ENCODE measurements at places on chromosomes 5 and 9.

GRCh38 chr9:1173211-1173610, 123.1 kb downstream of the DMRT2 start:
- no peak for DNase-seq

DNA sequence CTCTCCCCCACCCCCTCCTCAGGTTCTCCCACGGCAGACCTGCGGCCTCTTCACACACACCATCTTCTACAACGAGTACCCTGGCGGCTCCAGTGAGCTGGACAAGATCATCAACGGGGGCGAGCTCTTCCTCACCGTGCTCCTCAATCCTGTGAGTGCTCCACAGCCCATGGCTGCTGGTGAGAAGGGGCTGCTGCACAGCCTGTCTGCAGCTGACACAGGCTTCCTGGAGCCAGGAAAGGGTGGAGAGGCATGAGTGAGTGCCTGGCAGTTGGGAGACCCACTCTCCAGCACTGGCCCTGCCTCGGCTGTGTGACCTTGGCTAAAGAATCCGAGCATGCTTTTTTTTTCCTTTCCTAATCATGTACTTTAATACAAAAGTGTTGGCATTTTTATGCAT, 31.3 kb downstream of the NDST1 start:
- DNase-seq = no peak

- no peak for DNase-seq
Observed at GRCh38 chr5:54443270-54443669, 12.2 kb upstream of the HSPB3 start.

- DNase-seq = no peak
Observed at GRCh38 chr5:156783092-156783491, 67.0 kb upstream of the PPP1R2B start.

DNA sequence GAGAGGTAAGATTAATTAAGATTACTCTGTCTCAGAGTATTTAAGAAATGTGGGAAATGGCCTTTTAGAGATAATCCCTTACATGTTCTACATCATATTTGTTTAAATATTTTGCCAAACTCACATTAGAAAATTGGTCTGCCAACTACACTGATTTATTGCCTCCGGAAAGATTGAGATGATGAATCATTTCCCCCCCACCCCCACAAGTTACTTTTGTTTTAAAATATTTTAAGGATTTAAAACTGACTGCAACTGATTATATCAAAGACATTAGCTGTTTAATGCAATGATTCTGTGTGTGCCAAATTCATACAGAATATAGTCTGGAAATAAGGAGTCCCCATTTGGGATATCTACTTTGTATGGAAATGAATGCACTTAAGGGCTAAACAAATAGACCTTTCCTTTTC, 674.4 kb downstream of the PRR16 start:
- peak; percentile 1 for DNase-seq

DNA sequence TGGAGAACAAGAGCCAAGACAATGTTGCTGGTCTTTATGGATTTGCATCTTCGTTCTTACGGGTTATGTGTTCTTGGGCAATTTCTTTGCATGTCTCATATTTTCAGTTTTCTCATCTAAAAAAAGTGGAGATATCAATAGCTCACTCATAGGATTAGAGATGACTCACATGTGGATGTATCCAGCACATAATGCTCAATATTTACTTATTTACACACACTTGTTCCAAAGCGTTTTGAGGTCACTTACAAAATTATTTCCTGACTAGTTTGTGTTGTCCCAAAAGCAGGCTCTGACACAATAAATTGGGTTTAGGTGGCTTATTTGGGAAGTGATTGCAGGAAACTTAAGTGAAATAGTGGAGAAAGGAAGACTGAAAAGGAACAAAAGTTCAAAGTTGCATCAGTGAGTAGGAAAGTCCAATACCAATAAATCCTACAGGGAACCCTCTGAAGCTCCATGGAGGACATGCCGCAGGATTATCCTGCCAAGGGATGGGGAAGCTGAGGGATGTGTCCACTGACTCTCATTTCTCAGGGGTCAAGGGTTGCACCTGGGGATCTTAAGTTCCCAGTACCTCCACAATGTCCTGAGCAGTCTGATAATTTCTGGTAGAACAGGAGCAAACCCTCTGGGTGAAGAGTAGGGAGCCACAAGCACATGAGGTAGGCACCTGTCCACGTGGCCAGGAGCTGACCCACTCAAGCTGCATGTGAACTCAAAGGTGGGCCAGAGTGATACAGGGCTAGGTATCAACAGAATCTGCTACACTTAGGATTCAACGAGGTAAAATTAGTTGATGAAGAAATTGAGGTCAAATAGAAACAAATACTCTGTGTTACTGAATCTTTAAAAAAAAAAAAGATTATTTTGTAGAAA, 37.4 kb upstream of the SLC44A1 start:
- no peak for DNase-seq

- no peak for DNase-seq
Observed at GRCh38 chr5:67824852-67825251, 390.7 kb upstream of the PIK3R1 start.

DNA sequence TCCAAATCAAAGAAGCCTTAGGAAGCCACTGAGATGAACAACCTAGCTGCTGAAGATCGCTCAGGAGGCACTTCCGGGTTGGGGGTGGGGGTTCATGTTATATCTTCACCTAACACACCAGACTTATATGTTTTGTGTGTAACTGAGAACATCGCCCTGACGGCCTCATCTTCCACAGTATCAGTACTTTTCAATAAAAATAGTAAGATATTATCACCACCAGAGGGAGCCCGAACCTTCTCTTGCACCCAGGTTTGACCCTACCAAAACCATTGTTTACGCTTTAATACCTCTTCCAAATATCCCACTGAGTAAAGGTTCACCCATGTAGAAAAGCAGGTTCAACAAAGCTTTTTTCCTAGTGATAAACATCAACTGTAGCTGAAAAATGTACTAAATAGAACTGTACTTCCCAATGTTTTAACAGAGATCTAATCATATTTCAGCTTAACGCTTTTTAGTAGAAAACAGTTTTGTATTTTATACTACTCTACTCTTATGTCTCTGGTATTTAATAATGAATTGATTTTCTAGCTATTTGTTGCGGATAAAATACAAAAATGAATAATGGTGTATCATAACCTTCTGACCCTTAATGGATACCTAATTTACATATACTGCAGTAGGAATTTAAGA, 244.0 kb downstream of the EPB41L4A start:
- peak; percentile 40 for DNase-seq

- no peak for DNase-seq
Observed at GRCh38 chr5:172350212-172351181, 66.9 kb upstream of the UBTD2 start.

DNA sequence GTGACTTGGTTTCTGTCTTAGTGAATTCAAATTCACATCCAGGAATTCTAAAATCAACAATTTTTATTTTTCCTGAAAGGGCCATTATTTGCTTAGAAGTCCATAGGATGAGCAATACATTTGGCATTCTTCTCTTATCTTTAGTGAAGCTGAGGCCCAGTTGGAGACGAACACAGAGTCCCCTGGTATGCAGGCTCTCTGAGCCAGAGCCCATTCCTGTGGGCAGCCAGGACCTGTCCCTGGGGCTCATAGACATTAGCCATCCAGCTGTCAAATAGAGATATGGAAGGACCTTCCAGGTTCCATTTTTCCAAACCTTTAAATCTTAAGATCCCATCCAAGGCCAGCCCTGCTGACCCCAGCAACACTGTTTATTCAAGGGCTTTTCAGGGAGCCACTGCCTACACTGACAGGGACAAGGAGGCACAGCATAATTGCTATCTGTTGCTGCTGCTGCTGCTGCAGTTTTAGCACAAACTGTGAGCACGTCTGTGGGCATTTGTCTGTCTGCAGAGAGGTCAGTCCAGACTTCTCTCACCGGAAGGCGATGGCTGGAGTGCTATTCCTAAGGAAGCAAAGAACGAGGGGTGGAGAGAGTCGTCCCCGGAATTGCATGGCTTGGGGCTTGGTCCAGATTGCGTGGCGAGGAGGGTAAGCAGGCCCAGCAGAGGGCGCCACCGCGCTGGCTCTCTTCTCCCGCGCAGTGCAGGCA, 639.0 kb downstream of the CCDC171 start:
- peak; percentile 28 for DNase-seq

DNA sequence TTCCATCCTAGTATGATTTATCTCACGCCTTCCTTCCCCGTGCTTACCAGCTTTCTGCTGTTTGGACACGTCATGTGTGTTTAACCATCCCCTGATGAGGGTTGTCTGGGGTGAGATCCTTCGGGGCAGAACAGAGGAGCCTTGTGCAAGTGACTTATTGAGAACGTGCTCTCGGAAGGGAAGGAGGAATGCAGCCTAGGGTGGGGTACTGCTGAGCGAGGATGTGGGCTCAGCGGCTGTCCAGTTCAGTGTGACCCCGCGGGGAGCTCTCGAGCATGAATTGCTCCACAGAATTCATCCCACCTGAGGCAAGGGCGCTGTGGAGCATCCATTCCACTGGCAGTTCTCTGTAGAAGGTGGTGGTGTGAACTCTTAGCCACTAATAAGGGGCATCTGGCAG, 4.0 kb downstream of the MYOZ3 start:
- peak; percentile 51 for DNase-seq

- DNase-seq = no peak
Observed at GRCh38 chr9:129575818-129576217, 45.1 kb downstream of the C9orf50 start.

DNA sequence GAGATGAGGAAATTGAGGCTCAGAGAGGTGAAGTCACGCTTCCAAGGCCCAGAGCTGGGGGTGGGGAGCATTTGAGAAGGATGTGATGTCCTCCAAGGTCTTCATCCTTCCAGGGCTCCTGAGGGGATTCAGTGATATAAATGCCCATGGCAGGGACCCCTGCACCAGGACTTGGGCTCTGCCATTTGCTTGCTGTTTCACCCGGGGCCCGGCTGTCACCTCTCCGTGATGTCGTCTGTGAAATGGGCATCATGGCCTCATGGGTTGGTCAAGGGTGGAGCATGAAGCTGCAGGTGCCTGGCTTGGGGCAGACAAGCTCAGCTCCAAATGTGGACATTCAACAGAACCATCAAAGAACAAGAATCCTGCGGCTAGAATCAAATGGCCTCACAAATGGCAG, 253.1 kb downstream of the PBX3 start:
- DNase-seq = no peak

GRCh38 chr9:125258160-125258785, 3.4 kb upstream of the GAPVD1 start:
- no peak for DNase-seq

- DNase-seq = no peak
Observed at GRCh38 chr9:111271481-111272080, 58.4 kb downstream of the OR2K2 start.

DNA sequence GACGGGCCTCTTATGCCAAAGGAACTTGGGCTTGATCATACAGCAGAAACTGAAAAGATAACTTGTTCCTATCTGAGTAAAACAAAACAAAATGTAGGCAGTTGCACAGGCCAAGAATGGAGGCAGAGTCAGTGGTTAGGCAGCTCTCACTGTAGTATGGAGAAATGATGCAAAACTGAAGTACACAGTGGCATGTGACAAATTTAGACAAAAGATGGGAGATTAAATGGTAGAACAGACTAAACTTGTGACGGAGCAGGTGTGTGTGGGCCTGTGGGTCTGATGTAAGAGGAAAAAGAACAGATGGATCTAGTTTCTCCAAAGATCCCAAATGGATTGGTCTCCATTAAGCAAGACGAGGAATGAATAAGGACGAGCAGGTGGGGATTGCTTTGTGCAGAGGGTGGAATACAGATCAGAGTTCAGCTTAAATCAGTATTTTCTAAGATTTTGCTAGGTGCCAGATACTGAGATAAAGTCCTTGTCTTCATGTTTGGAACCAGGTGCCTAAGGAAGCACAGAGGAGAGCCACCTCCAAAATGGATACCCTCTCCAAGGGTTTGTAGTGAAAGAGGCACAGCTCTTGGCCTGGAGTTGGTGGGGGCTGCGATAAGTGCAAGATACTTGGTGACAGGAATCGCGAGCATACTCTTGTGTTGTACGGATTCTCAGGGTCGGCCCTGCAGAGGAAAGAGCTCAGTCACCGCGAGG, 722 bp upstream of the DCP2 start:
- DNase-seq = no peak

DNA sequence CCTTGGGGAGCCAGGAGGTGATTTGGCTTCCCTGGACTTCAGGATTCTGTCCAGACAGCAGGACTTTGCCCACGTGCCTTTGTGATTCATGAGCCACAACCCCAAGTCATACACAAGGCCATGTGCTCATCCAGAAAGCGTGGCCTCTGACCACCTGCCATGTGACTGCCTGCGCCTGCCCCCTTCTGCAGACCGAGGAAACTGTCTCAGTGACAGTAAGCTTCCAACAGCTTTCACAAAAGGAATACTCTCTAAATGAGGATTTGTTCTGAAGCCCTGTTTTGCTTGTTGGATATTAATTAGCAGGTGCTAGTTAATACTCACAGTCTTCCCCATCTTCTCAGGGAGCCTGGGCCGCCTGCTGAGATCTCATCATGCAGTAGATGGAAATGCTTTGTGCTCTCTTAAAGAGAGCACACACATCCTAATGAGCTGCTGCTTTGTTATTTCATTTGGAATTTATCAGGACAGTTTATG, 36.9 kb upstream of the ANGPTL2 start:
- DNase-seq = no peak

- DNase-seq = peak; percentile 80
Observed at GRCh38 chr5:458547-459353, 15.8 kb downstream of the EXOC3 start.

GRCh38 chr5:100826133-100826532, 76.9 kb downstream of the ST8SIA4 start:
- no peak for DNase-seq

GRCh38 chr5:100861148-100861547, 41.9 kb downstream of the ST8SIA4 start:
- no peak for DNase-seq

DNA sequence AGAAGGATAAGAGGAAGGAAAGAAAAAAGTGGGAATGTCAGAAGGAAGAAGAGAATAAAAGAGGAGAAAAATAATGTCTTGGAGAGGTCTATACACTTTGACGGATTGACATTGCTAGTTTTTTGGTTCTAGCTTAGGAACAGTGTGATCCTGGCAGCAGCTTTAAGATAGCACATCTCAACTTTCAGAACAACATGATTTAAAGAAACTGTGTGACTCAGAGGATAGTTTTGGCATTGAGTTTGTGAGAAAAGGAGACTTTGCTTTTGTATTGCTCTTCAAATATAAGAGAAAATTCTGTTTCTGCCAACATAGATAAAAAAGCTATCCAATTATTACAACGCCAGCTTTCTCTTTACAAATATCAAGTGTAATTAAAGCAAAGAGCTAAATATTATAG, 260.7 kb upstream of the ARRDC3 start:
- DNase-seq = no peak

GRCh38 chr5:107671742-107672210, 1.0 kb upstream of the EFNA5 start:
- peak; percentile 91 for DNase-seq

DNA sequence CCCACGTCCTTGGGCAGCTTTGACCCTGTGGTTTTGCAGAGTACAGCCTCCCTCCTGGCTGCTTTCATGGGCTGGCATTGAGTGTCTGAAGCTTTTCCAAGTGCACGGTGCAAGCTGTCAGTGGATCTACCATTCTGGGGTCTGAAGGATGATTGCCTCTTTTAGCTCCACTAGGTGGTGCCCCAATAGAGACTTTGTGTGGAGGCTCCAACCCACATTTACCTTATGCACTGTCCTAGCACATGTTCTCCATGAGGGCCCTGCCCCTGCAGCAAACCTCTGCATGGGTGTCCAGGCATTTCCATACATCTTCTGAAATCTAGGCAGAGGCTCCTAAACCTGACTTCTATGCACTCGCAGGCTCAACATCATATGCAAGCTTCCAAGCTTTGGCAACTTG, 644.2 kb upstream of the CDH9 start:
- DNase-seq = peak; percentile 19
